ENCODE measurements at places on chromosomes 6 and 20.

DNA sequence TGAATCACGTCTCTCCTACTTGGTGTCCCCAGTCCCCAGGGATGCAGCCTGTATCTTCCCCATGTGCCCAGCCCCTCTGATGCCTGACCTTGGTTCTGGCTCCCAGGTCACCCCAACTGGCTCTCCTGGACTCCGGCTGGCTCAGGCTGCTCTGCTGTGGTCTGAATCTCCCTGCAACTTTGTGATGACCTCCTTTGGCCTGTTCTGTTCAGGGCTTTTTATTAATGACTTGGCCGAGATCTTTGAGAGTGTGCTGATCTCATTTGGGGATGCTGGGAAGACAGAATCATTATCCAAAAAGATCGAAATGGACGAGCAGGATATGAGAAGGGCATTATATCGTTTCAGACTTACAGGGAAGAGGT, 67.4 kb downstream of the IGF2R start:
- DNase-seq = no peak

DNA sequence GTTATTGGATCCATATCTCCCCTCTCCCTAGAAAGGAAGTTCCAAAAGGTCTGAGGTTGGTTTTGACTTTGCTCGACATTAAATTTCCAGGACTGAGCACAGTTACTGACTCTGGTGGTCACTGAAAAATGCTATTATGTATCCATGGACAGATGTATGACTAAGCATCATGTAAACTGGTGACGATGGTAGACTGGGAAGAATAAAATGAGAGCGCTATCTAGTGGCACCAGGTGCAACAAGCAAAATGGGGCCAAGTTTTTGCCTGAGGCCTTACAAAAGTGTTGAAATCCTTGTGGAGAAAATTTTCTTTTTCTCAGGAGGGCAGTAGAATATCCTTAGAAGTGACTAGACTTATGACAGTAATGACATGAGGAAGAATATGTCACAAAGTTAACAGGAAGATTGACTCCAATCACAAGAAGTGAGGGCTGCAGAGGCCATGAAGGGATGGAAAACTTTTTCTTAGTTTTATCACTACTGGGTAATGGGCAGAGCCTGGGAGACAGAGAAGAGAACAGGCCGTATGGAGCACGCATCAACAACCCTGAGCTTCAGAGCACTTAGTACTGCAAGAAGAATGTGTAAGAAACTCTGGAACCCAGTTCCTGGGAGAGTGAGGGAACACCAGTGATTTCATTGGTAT, 88.9 kb upstream of the ELOVL5 start:
- no peak for DNase-seq

DNA sequence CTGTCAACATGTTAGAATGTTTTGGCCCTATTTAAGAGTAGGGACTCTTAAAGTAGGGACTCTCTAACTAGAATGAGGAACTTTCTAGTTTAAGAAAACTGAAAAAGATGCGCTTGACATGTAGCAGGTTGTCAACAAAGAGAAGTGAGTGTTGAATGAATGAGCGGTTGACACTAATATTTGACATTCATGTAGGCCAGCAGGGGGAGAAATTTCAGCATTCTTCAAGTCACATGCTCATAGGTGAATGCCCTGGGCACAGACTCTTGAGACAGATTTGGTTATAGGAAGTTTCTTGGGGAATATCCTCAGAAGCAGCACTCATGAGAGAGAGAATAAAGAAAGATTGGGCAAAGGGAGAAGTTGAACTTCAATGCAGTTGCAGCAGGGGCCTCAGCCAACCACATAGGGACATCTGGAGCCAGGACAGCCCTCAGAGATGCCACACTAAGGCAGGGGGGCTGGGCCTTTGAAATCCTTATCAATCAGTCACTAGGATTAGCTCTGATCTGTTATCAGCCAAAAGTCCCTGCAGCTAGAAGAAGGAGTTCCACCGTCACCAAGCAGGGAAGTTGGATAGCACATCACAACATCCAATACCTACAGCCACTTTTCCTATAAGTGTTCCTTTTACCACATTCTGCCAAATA, 145.1 kb upstream of the FKBP1C start:
- DNase-seq = no peak

DNA sequence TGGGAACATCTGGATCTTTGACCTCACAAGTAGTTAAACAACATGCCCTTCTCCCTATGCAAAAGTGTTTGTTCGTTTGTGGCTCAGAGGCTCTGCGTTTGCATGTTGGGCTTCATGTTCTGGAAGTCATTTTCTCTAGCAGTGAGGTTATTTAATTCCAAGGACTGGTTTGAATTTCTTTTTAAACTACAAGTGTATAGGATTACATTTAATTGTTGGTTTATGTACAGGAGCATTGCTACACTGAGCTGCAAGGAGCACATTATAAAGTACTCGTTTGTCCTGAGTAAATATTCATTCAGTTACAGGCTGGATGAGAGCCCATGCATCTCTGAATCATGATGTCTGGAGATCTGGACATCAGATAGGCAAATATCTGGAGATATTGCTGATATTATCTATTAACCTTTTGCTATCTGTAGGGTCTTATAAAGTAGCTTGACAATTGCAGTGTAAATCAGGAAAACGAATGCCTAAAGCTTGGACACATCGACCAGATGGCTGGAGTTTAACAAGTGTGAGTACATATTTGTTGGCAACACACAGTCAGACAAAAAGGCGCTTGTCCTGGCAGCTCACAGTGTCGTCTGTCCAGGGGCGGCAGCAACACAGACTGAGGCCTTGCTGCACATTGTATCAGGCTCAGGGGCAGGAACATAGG, 84.6 kb downstream of the PDE7B start:
- DNase-seq = no peak

DNA sequence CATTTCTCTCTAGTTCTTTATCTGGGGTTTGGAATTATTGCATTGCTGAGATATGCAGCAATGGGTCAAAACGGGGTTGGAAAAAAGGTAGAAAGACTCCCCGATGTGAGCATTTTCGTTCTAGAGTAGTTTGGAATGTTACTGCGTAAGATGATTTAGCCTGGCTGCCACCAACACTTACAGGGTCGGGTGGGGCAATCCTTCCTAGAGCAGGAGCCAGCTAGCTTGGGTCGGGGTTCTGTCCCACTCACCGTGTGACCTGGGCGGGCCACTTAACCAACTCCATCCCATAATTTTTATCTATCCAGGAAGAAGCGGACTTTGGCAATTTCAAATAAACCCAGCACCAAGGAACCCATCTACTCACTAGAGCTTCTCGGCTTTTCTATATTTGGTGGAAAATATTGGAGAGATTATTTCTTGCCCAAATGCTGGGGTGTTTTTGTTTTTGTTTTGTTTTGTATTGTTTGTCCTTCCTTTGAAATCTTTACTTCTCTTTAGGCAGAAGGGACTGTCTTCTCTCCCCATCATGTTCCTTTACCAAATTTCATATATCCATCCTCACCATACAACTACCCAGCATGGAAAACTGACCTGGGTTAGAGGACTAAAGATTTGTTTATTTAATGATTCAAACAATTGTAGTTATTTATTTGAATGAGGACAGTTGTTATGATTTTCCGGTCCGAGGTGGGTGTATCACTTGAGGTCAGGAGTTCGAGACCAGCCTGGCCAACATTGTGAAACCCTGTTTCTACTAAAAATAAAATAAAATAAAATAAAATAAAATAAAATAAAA, 72.4 kb downstream of the GPX5 start:
- no peak for DNase-seq

- DNase-seq = no peak
Observed at GRCh38 chr6:105733556-105734162, 330.8 kb upstream of the PREP start.

DNA sequence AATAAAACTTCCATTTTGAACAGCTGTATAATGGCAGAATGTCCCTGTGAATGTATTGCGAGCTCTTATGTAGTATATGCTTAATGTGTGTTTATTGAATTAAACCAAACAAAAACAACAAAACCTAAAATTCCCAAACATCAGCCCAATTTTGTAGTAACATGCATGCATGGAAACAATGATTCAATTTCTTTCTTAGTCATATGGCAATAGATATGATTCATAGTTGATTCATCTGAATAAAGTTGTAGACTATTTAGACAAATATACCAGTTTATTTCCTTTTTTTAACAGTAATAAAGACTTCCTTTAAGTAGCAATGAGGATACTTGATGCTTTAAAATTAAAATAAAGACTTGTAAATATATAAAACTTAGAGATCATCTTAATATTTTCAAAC, 670.6 kb downstream of the CD109 start:
- no peak for DNase-seq

- no peak for DNase-seq
Observed at GRCh38 chr6:43405354-43405753, 22.0 kb upstream of the ABCC10 start.

GRCh38 chr6:65933390-65933789, 226.4 kb upstream of the EYS start:
- no peak for DNase-seq

GRCh38 chr6:40400738-40401137, 186.4 kb downstream of the LRFN2 start:
- no peak for DNase-seq

GRCh38 chr20:57061051-57061900, 205.2 kb downstream of the BMP7 start:
- DNase-seq = no peak

DNA sequence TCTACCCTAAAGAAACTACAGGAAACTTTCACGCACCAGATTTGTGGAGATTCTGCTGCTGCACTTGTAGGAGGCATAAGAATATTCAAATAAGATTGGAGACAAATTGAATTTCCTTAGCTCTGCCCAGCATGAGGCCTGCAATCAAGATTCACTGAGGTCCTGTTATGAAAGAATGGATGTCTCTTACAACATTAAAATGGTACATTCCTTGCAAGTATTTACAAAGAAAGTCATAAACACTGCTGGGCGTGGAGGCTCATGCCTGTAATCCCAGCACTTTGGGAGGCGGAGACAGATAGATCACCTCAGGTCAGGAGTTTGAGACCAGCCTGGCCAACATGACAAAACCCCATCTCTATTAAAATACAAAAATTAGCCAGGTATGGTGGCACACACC, 74.0 kb upstream of the MAP3K4 start:
- DNase-seq = no peak

Data from esophagus squamous epithelium (tissue), 5 donors.